ENCODE measurements at places on chromosomes 12 and 14.

DNA sequence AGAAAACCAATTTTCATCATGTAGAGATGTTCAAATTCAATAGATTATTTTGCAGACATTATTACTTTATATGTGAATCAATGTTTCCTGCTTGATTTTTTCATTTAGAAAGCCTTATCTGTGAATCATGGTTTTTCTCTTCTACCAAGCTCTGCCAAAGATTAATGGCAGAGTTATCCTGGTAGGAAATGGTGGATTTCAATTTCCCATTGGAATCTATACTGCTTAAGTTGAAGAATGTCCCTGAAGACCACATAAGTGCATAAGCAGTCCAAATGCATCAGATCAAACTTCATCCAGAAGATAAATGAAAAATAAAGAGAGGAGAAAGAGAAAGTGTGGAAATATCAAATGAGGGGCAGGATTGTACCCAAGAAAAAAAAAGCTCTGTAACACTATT is 5.0 kb downstream of the LUM start:
- DNase-seq, result no peak

- DNase-seq, result no peak
Measured at GRCh38 chr12:104615048-104615561, 158.4 kb downstream of the CHST11 start.

- no peak for DNase-seq
Measured at GRCh38 chr12:2258025-2258424, 205.2 kb downstream of the CACNA1C start.

DNA sequence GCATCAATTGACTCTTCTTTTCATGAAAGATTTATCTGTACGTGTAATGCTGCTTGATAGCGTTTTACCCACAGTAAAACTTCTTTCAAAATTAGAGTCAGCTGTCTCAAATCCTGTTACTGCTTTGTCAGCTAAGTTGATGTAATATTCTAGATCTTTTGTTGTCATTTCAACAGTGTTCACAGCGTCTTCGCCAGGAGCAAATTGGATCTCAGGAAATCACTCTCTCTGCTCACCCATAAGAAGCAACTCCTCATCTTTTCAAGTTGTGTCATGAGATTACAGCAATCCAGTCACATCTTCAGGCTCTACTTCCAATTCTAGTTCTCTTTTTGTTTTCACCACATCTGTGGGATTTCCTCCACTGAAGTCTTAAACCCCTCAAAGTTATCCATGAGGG is 9.5 kb downstream of the PCNX1 start:
- no peak for DNase-seq

GRCh38 chr12:100823963-100824362 is 29.4 kb downstream of the ANO4 start:
- no peak for DNase-seq

DNA sequence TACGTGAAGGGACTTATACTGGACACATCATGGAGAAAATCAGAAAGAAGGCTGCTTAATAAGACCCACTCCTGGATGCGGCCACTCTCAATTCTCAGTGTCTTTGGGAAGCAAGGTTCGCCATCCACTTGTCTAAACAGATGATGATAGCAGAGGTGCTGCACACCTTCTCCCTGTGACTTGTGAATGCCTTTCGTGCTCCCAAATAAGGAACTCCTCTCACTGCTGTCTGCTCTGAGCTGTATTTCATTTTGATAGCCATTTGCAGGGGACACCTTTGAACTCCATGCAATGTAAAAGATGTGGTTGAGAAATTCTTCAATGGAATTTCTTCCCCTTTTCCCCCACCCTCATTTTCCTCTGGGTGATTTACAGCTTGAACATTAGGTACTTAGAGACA is 11.6 kb downstream of the RMST start:
- no peak for DNase-seq

GRCh38 chr14:51318813-51319597 is 79.0 kb downstream of the TMX1 start:
- DNase-seq, result no peak

GRCh38 chr14:101004176-101004575 is 100.7 kb upstream of the RTL1 start:
- DNase-seq, result no peak

- DNase-seq, result no peak
Measured at GRCh38 chr12:79347866-79348265, 342.9 kb downstream of the PAWR start.

GRCh38 chr12:104132351-104132956 is 5.6 kb downstream of the NFYB start:
- DNase-seq, result no peak

DNA sequence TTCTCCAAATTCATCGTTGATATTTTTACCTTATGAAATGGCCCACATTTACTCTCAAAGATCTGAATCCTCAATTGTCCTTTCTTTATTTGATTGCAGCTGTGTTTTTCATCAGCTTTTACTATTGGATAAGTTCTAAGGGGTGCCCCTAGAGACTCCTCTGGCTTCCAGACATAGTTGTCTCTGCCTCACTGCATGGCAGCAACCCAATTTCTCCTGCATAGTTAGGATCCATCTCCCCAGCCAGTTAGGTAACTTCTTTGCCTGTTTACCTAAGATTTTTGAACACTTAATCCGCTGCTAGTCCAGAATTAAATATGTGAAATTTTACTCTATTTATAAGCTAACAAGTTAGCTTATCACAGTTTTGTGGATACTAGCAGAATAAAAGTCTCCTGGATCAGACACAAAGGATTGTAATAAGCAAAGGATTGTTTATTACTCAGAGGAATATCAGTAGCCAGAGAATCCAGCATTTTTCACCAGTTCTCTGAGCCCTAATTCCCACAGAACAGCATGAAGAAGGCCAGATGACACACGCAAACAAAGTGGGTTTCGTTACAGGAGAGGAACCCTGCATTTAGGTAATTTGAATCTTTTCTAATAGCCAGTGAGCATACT is 101.1 kb downstream of the BBS10 start:
- no peak for DNase-seq

- DNase-seq, result no peak
Measured at GRCh38 chr12:13570005-13570694, 373.6 kb downstream of the EMP1 start.

DNA sequence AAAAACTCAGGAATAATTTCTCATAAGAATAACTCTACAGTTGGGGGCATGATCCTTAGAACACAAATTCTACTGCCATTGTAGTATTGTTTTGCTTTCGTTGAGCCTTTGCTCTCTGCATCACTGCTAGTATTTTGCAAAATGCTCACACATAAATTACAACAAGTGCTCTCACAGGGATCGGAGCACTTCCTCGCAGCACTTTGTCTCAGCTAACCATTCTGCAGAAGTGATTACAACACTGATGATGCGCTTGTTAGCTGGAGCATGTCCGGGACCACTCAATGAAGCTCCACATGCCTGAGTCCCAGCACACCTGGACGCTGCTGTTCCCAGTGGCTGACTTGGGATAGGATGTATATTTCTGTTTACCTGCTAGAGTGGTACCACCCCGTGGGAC is 31.6 kb downstream of the MOAP1 start:
- DNase-seq, result no peak

DNA sequence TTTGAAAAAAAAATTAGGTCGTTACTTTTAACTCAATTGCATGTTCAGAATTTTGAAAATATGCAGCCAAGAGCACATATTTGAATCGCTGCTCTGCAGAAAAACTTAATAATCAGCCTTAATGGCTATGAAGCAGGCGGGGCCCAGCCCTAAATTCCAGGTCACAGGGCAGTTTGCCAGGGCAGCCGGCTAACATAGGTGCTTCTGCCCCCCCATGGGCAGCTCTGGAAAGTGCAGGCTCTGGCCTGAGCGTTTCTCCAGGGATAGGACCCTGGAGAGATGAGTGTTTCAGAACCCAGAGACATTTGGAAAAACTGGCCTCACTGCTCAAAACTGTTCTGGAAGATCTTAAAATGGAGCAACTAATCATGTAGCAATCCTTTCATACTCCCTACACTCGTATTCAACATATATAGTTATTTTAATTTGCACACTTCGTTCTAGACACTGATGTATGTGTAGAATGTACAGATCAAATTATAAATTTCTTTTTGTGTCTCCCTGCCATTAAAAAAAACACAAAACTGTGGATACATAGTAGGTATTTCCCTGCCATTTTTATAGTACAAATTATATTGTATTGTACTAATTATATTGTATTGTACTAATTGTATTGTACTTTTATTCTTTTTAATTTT is 26.0 kb upstream of the PTGR2 start:
- peak; percentile 63 for DNase-seq

- no peak for DNase-seq
Measured at GRCh38 chr12:24929953-24930352, 18.9 kb downstream of the BCAT1 start.

DNA sequence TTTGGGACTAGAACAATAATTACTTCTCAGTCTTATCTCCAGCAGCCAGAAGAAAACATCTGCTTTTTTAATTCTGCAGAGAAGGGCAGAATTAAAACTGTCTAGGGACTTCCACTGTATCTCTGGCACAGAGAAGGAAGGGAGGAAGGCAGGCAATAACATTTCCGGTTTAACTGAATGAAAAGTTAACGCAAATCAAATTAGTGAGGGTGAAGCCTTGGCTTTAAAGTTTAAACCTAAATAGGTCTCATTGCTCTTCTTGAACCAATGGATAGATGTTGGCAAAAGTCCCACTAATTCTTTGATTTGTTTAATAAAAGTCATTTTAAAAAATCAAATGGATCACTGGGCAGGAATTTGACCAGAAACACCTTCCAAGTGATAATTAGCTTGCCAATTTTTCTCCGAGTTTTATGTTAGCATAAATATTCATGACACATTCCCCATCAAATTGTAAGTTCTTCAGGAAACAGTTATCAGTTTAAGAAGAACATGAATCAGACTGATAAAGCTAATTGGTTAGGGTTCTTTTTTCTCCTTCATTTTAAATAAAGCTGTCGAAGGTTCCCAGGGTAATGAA is 181.9 kb downstream of the SLC15A5 start:
- no peak for DNase-seq

DNA sequence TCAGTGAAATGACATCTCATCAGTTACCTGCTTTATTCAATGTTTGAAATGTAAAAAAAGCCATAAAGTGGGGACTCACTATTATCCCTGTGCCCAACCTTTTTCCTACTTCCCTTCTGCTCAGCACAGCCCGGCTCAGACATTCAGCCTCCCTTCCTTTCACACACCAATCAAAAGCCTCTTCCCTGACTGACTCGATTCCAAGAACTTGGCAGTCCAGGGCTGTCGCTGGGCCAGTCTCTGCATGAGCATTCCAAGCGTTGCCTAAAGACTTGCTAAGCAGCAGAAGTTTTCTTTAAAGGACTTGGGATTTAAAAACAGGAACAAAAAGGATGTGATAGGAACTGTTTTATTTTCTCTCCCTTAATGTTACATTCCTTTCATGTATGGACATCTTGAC is 22.7 kb downstream of the ITPR2 start:
- no peak for DNase-seq

GRCh38 chr12:104809706-104810385 is 148.2 kb downstream of the SLC41A2 start:
- no peak for DNase-seq

- DNase-seq, result no peak
Measured at GRCh38 chr12:112218150-112218549, 92.8 kb downstream of the TRAFD1 start.

- DNase-seq, result no peak
Measured at GRCh38 chr14:59325906-59326305, 137.4 kb downstream of the DAAM1 start.

DNA sequence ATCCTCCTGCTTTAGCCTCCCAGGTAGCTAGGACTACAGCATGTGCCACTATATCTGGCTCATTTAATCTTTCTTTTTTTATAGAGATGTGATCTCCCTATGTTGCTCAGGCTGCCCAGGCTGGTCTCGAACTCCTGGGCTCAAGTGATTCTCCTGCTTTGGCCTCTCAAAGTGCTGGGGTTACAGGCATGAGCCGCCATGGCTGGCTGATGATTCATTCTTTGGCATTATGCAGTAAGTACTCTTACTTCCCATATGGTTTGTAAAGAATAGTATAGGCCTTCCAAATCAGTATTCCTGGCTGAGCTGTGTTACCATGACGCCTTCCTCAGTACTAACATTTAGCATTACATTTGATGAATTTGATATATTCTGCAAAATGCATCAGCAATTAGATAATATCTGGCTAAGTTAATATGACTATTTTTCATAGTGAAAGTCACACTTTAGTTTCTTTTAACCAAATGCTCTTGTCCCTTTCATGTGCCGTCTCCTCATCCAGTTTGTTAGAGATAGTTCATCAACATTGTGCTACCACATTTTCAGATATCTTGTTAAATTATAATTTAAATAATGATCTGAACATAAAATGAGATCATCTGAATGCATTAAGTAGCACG is 3.2 kb upstream of the MIA2 start:
- no peak for DNase-seq

- DNase-seq, result no peak
Measured at GRCh38 chr14:86038387-86039042, 508.6 kb downstream of the FLRT2 start.

DNA sequence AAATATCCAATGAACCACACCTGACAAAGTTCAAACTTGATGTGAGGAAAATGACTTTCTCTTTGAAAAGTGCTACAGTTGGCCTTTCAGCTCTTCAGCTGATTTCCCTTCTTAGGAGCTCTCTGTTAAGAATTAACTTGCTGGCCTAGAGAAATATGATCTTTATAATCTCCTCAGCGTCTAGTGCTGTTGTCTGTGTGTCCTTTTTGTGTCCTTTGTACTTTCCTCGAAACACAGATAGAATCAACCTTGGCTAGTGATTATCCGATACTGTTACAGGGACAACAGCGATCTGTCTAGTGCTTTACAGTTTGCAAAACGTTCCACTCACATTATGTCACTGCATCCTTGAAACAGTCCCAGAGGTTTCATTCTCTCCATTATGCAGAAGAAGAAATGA is 162.8 kb upstream of the RMST start:
- no peak for DNase-seq

GRCh38 chr12:82019533-82019932 is 260.4 kb upstream of the PPFIA2 start:
- no peak for DNase-seq

GRCh38 chr12:49537752-49538509 is 899 bp upstream of the KCNH3 start:
- peak; percentile 17 for DNase-seq

GRCh38 chr12:51812871-51813270 is 35.6 kb downstream of the FIGNL2 start:
- DNase-seq, result no peak

- DNase-seq, result no peak
Measured at GRCh38 chr12:57098546-57098945, 9.6 kb downstream of the NAB2 start.

GRCh38 chr14:59356312-59356711 is 108.9 kb downstream of the GPR135 start:
- DNase-seq, result no peak

DNA sequence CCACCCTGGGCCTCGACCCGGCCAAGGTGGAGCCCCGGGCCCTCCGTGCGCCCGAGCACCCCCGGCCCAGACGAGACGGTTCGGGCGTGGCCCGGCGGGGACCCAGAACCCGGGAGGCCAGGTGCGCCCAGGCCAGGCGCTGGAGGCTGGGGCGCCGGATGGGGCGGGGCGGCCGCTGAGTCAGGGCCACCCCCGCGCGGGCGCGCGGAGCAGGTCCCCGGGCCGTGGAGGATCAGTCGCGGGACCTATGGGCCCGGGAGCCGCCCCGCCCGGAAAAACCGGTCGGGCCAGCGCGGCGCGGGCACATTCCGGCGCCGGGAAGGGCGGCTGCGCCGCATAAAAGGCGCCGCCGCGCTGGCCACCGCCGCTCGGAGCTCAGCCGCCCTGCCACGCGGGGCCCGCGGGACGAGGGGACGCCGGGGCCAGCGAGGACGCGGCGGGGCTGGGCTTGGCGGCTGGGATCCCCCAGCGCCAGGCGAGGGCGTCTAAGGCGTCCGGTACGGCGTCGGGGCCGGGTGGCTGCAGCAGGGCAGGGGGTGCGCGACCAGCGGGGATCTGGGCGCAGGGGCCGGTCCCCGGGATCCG is 21.5 kb upstream of the KIF26A start:
- no peak for DNase-seq

All from activated CD8-positive, alpha-beta memory T cell treated with anti-CD3 and anti-CD28 coated beads for 4 hours (primary cell).